ENCODE measurements at places on chromosomes 3 and 15. TPM values are rescaled to one million over a fixed set of nuclear protein-coding genes. Genes with fewer than 3 reads are reported as not detected.

GRCh38 chr3:11450015-11450414 is 177.8 kb downstream of the ATG7 start:
- no peaks in the 10 kb centered on the region for H3K27me3 ChIP-seq
- no peak overlapping the region for H3K27ac ChIP-seq
- no peaks in the 10 kb centered on the region for H3K36me3 ChIP-seq
- H3K4me3 ChIP-seq, result no peak overlapping the region

Gene CGNL1
- 16.4 TPM for total RNA-seq

DNA sequence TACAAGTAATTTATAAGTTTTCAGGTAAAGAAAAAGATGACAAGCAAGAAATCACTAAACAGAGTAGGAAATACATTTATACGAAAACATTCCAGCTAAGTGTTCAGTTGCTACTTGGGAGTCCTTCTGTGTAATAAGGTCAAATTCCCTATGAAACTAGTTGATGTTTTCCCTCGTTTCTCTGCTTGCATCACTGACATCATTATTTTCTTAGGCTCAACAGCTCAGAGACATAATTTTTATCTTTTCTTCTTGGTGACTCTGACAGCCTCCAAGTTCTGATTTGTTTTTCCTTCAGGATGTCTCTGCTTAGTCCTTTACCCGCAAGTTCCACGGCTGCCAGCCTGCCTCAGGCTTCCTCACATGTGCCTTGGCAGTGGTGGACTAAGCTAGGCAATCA is 173.6 kb downstream of the P3H2 start:
- H3K27ac ChIP-seq, result no peak overlapping the region
- DNase-seq, result no peak
- H3K4me1 ChIP-seq, result no peaks in the 10 kb centered on the region
- H3K4me3 ChIP-seq, result no peak overlapping the region
- no peaks in the 10 kb centered on the region for H3K27me3 ChIP-seq
- no peaks in the 10 kb centered on the region for H3K36me3 ChIP-seq

Gene TIMMDC1
- total RNA-seq, result 108 TPM

- H3K36me3 ChIP-seq, result no peaks in the 10 kb centered on the region
- peaks cover 58% of the 10 kb centered on the region for H3K4me1 ChIP-seq
- DNase-seq, result no peak
- no peaks in the 10 kb centered on the region for H3K27me3 ChIP-seq
Measured at GRCh38 chr3:99923873-99924272, 106.2 kb downstream of the CMSS1 start.
